ENCODE measurements at places on chromosomes 4 and X.
A peak's percentile ranks its signal among the peaks of the same experiment; 100 is the strongest.

DNA sequence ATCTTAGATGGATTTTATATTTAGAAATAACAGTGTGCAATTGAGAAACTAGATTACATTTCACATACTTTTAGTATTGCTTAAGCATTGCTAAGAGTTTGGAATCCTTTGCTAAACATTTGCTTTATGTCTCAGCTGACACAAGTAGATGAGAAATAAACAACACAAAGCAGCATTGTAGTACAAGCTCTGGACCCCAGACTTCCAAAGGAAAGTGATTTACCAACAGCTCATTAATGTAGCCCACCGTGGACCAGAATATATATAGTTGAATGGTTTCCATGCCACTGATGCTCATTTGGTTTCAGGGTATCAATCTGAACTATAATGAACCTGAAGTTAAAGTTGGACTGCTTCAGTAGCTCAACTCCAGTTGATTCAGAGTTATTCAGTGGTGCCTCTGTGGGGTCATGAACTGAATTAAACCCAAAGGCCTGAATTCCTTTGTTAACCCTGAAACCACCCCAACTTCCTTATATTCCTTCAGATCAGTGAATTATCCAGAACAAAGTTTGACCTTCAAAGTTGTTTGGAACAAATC, 132.1 kb upstream of the NEIL3 start:
- DNase-seq, result no peak

- no peak for DNase-seq
Observed at GRCh38 chr4:81724925-81725329, 253.2 kb upstream of the RASGEF1B start.

- no peak for DNase-seq
Observed at GRCh38 chrX:68832101-68832416, 3.2 kb downstream of the EFNB1 start.

GRCh38 chr4:1402516-1403091, 3.6 kb downstream of the NKX1-1 start:
- no peak for DNase-seq

DNA sequence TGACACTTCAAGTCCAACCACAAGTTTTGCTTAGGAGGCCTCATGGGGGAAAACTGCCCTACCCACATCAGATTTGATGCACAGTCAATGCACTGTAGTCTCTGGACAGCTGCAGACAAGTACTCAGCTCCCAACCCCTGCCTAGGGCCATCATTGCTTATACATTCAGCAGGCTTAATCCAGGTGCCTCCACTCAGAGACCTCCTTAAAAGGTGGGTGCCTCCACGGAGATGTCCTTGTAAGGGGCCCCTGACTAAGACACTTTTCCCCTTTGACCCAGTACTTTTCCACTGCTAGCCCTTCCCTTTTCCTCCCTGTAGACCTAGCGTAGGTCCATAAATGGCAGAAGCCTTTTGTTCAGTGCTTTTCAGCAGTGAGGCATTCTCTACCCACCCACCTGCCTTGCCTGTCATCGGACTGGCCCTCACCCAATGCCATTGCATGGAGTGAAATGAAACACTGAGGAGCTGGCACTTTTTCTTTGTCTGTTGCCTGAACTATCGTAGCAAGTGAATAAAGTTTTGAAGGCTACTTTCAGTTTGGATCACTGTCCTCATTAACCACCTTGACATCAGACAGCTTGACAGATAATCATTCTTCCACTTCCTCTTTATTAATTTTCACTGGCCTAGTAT, 23.8 kb upstream of the PLK4 start:
- DNase-seq, result no peak

- no peak for DNase-seq
Observed at GRCh38 chrX:323721-324628, 5.4 kb upstream of the GTPBP6 start.

GRCh38 chr4:4361883-4362282, 25.0 kb upstream of the NSG1 start:
- no peak for DNase-seq

GRCh38 chr4:6401797-6402196, 70.6 kb downstream of the PPP2R2C start:
- no peak for DNase-seq

DNA sequence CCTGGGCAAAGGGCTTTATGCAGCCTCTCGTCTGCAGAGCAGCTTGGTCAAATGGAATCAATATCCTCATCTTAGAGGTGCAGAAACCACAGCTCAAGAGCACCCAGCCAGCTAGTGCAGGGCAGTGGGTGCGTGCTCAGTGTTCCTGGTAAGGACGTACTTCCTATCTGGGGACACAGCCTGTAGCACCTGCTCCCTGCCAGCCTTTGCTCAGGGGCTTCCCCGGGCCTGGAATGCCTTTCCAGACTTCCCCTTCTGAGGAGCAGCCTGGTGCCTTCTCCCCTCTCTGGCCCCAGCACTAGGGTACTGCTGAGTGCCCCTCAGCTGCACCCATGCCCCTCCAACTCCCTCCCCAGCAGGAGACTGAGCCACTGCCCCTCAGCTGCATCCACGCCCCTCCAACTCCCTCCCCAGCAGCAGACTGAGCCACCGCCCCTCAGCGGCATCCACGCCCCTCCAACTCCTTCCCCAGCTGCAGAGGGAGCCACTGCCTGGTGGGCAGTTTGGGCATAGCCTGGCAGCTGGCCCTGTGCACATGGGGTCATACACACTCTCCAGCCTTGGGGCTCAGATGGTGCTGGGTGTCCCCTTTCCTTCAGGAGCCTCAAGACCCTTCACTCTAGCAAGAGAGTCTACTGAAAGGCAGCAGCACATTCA, 42.2 kb upstream of the AFAP1 start:
- no peak for DNase-seq

GRCh38 chr4:74451214-74451661, 6.3 kb downstream of the AREG start:
- DNase-seq, result no peak

- DNase-seq, result no peak
Observed at GRCh38 chr4:156378033-156378665, 424.5 kb upstream of the CTSO start.

- no peak for DNase-seq
Observed at GRCh38 chr4:26766141-26766540, 94.5 kb upstream of the STIM2 start.

DNA sequence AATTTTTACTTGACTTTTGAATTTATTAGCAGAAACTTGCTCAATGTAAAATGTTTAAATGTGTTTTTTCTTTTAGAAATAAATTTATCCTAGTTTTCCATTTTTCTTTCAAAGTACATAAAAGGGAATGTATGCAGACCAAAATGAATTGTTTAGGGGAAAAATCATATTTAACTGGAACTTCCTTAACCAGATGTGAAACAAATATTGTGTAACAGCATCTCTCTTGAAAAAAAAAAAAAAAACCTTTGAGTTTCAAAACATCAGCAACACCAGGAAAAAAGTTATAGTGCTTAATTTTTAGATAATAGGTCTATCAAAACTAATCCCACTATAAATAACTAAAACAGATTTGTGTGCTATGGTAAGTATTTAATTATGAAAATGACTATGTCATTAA, 14.5 kb upstream of the CCNA2 start:
- no peak for DNase-seq

DNA sequence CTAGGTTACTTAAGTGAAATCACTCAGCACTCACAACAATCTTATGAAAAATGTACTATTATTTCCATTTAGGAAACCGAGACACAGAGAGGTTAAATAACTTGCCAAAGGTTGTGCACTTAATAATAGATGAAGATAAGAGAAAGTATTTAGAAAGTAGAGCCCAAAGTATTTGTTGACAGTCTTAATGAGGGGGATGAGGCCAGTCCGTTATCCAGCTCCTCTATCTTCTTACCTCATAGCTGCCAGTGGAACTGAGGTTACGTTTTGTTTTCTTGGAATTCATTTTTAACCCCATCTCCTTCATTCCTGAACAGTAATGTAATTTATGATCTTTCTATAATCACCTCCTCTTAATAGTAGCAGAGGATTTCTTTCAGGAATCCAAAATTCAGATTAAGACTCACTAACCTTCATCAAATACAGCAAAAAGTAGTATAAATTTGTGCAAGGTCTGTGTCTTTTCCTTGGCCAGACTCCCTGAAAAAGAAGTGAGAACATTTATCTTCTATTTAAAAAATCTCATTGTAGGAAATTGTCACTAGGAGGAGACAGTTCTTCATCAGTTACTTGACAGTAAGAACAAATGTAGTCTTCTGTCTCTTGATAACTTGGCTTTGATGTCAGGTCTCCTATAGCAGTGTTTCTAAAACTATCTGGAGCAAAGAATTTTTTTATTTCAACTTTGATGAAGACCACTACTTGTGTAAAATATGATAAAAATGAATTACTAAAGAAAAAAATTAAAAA, 35.5 kb downstream of the F8 start:
- no peak for DNase-seq

GRCh38 chr4:60134099-60134498, 1066.0 kb upstream of the ADGRL3 start:
- DNase-seq, result no peak

GRCh38 chrX:20454117-20454516, 187.4 kb upstream of the RPS6KA3 start:
- no peak for DNase-seq

DNA sequence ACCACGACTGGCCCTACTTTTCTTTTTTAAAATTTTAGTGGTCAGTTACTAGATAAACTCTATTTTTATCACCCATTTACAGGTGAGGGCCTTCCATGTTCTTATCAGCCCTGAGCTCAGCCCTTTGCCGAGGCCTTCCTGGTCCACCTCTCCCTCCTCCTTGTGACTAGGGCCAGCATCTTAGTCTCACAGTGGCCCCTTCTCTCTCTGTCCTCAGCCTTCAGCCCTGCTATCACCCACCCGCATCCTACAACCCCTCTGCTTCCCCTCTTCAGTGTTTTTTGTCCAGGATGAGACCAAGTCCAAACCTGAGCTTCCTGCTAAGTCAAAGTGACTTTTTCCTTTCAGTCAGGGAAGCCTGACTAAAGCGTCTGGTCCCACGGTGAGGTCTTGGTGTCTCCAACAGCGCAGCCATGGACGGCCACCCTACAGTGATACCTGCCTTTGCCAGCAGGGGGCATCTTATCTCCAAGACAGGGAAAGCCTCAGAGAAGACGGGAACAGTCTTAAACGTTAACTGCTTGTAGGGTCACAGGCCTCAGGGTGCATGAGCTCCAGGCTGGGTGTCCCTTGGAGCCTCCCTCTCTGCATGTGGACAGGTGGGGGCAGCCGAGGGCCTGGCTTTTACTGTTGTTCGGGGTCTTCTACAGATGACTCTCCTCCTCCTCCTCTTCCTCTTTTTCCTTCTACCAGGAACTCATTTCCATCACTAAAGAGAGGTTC, 11.7 kb upstream of the GAGE10 start:
- DNase-seq, result peak; percentile 41

DNA sequence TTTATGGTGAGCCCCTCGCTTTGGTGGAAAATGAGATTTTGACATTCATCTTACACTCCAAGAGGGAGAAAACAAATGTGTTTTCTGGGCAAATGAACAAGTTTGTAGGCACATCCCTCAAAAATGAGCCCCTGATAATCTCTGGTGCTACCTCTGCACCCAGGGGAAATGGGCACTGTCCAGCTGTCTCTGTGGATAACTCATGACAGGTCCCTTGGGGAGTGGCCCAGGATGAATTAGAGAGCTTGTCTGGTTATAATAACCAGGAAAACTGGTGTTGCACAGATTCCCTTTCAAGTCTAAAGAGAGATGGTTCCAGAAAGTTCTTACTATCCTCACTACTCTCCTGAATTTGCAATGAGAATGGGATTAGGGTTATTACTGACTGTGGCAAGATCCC, 7.5 kb downstream of the RASL11B start:
- no peak for DNase-seq

- no peak for DNase-seq
Observed at GRCh38 chrX:12467321-12467720, 323.9 kb upstream of the PRPS2 start.

DNA sequence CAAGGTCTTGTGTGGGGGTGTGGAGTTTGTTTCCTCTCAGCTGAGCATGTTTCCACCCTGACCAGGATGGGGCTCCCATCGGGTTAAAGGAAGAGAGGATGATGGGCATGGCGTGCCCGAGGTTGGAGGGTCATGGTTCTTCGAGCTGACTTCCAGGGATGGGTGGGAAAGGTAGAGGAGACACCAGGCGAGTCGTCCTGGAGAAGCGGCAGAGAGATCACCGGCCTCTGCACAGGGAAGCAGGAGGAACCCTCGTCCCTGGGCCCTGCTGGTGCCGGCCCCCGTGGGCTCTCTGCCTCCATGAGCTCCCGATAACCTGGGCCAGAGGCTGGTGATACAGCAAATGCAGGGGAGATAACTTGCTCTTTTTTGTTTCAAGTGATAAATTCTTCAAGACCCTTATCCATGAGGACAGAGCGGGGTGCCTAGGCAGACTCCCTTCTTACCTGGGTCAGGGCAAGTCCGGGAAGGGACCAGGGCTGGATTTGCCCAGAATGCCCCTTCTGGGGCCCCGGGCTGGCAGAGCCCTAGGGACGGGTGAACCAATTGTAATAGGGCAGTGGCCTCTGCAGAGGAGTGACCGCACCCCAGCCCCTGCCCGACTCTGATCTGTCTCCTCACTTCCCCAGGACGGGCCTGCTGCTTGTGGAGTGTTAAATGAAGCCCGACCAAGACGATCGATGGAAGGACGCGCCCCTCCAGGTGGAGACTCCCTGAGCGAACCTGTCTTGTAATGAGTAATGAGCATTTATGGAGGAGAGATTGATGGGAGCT, 63.0 kb downstream of the CPZ start:
- DNase-seq, result no peak

- no peak for DNase-seq
Observed at GRCh38 chr4:159344877-159345276, 242.0 kb downstream of the RAPGEF2 start.

Data from stimulated activated CD8-positive, alpha-beta memory T cell treated with anti-CD3 and anti-CD28 coated beads, Interleukin-4, amount 100 ng/mL, for 1 hour (primary cell).